ENCODE measurements at places on chromosomes 13 and 19. TPM values are rescaled to one million over a fixed set of nuclear protein-coding genes. Genes with fewer than 3 reads are reported as not detected.

- peak; percentile 97 for DNase-seq
Observed at GRCh38 chr19:12774588-12775555, at the start of gene HOOK2. TSS of gene HOOK2 (minus strand) at chr19:12775552. CDS start at chr19:12775449, 103 bp downstream.

GRCh38 chr19:1285737-1286360 lies at the start of gene EFNA2:
TSS of gene EFNA2 (plus strand) at chr19:1285873. CDS start at chr19:1286169, 296 bp downstream.
- DNase-seq: no peak

DNA sequence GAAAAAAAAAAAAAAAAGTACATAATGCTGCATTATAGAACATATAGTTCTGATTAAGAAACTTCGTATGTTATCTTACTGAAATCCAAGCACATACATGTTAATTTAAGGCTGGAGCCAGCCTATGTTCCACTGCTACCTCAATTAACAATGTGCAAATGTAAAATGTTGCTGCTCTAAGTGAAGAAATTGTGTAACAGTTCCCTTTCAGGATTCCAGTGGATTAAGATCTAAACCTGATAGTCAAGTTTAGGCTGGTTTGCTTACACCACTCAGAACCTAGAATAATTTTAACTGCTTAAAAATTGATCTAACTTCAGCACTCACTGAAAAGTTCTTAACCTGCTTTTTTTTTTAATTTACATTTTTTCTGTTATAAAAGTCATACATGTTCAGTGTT lies 4.2 kb downstream of the VPS36 start:
- DNase-seq: no peak

GRCh38 chr19:39308531-39309304 lies 11.9 kb downstream of the LRFN1 start:
- no peak for DNase-seq

GRCh38 chr13:27988520-27988919 lies at the start of gene URAD:
TSS of gene URAD (minus strand) at chr13:27988693. CDS start at chr13:27988637, 56 bp downstream.
- peak; percentile 55 for DNase-seq

GRCh38 chr13:109790086-109790485 lies 3.7 kb upstream of the IRS2 start:
- DNase-seq: no peak

GRCh38 chr19:9939301-9939913 lies 3.1 kb upstream of the OLFM2 start:
- no peak for DNase-seq

DNA sequence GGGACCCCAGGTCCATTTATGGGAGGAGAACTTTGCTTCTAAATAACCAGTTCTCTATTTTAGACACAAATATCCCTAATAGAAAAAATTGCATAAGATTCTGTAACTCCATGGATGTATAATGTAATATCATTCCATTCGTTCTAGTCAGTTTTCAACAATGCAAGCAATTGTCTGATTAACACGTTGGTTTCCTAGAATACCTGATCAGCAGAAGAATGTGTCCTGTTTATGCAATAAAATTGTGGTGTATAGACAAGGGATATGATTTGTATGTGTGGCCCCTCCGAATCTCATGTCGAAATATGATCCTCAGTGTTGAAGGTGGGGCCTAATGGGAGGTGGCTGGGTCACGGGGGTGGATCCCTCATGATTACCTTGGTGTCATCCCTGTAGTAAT lies 62.1 kb downstream of the RUBCNL start:
- DNase-seq: no peak

DNA sequence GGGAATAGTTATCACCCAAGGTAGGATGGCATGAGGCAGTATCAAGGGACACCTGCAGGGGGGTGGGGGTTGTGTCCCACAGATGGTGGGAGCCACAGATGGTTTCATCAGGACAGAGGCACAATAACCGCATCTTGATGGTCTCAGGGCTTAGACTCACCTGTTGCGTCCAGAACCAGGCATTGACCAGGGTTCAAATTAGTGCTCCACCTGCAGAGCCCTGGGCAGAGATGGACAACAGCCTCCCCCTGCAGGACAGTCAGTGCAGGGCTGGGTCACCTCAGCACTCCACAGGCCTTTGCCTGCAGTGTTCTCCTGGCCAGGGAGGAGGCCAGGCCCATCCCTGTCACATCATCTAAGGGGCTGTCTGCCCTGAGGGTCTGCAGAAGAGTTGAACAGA lies 14.5 kb upstream of the CEACAM1 start:
- peak; percentile 15 for DNase-seq

GRCh38 chr19:50891253-50891625 lies 18.0 kb downstream of the KLK2 start:
- DNase-seq: no peak

GRCh38 chr19:1854039-1854541 lies 5.8 kb upstream of the REXO1 start:
- DNase-seq: no peak

- peak; percentile 91 for DNase-seq
Observed at GRCh38 chr19:40797963-40798682, 868 bp upstream of the EGLN2 start.

DNA sequence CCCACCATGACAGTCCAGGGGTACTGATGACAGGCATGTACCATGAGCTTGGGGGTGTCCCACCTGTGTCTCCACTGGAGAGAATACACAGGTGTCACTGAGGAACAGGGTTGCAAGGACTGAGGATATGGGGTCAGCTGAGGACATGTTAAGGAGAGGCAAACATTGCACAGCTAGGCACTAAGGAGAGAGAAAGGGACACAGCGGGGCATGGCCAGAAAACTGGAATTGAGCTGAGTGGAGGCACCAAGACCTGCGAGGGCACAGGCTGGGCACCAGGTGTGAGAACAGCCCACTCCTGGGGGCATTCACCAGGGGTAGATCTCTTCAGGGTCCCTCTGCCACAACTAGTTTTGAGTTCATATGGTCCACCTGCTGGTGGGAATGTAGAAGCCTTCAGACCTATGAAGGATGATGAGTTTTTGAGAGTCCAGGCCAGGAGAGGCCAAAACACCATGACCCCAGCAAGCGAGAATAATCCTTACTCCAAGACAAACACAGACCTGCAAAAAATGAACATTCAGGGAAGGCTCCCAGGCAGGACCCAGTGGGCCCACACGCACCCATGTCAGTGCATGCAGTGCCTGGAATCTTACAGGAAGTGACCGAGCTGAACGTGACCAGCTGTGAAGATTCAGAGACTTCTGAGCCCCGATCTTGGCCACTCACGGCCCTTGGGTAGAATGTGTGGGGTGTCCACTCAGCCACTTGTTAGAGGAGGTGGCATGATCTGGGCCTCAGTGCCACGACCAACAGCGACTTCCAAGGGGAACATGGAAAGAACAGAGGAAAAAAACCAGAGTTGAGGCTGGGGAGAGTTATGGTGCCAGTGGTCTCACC lies 1.4 kb upstream of the ZNF584 start:
- no peak for DNase-seq

DNA sequence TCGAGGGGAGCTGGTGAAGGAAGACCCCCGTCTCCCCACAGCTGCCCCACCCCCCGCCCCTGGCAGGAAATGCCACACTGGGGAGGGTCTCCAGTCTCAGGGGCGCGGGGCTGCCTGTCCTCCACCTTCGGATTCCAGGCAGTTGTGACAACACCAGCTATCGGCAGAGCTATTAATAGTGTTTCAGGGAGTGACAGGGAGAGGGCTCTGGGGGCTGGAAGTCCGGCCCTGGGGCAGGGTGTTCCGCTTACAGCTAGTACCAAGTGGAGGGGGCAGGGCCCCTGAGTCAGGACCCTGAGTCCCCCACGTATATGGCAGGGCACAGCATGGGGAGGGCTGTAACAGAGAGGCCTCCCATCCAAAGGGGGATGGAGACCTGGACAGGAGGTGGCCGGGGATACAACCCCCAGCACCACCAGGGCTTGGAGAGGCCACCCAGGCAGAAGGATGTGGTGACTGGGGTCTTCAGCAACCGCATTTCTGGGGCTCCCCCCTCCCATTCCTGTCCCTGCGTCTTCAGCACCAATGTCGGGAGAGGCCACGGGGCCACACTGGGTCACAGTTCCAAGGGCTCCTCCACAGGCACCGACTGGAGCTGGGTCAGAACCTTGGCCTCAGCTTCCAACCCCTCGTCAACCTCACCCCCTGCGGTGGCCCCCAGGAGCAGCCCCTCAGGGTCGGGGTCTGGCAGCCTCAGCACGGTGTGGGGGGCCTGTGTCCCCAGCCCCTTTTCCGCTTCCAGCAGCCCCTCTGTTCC lies 3.9 kb downstream of the SIX5 start:
- DNase-seq: no peak

DNA sequence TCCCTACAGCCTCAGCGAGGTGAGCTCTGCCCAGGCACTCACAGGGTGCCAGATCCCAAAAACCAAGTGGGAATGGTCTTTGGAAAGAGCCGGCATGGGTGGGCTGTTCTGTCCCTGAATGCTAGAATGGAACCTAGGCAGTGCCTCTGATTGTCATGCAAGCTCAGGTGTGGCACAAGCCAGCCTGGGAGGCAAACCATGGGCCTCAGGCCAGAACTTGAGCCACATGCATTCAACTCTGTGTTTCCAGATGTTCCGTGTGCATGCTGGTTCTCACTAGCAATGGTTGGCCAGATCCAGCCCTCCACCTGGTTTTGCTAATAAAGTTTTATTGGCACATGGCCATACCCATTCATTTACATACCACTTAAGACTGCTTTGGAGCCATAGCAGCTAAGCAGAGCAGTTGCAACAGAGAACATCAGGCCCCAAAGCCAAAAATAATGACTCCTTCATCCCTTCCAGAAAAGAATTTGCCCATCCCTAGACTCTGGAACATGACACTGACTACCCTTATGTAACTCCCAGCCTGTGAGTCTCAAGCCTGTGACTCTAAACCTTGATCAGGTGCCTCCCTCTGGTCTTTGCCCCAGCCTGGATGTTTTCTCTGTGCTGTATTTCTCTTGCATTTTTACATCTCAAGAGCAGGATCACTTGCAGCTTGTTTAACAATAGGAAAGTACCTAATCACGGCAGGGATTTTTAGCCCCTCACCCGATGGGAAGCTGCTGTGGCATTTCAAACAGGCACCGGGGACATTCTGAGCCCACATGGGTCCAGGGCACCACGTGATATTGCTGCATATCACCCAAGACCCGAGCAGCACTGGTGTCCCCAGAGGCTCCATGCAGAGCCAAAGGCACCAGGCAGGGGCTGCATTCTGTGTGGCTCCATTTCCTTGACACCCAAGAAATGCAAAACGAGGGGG lies 55.4 kb upstream of the USE1 start:
- no peak for DNase-seq

- DNase-seq: no peak
Observed at GRCh38 chr19:51164215-51164614, 22.1 kb downstream of the SIGLEC7 start.

- DNase-seq: no peak
Observed at GRCh38 chr13:77913003-77913402, 5.6 kb downstream of the EDNRB start.

- DNase-seq: no peak
Observed at GRCh38 chr13:104522235-104523072, 1456.2 kb upstream of the SLC10A2 start.

DNA sequence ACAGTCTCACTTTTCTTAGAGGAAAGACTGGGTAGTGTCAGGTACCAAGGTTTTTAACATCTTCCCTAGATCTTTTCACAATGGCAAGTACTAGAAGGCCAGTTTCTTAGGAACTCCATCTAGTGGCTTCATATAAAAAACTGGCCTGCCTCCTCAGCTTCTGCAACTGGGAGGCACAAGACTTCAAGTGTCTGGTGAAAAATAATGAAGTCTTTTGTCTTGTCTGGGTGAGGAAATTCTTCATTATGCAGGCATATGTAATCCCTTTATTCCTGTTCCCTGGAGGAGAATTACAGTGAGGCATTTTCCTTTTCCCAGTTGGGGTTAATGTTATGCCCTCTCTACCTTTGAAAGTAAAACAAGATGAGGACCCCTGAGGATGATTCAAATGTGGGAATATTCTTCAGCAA lies 300.5 kb downstream of the NALCN start:
- no peak for DNase-seq

DNA sequence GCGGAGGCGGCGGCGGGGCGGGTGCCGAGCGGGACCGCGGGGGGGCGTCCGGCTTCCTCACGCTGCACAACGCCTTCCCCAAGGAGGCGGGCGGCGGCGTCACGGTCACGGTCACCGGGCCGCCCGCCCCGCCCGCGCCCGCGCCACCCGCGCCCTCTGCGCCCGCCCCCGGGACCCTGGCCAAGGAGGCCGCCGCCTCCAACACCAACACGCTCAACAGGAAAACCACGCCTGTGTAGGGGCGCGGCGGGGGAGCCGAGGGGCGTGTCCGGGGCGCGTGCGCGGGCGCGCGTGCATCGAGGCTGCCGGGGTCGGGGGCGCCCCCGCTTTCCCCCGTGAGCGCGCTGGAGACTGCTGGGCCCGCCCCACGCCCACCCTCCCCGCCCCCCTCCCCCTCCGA lies 8.8 kb upstream of the CACNG6 start:
- no peak for DNase-seq

GRCh38 chr13:75357576-75358289 lies 124.2 kb downstream of the TBC1D4 start:
- DNase-seq: peak; percentile 58

GRCh38 chr19:33266974-33267484 lies 35.3 kb downstream of the CEBPA start:
- no peak for DNase-seq

- no peak for DNase-seq
Observed at GRCh38 chr13:99545979-99546378, 44.7 kb downstream of the TM9SF2 start.

DNA sequence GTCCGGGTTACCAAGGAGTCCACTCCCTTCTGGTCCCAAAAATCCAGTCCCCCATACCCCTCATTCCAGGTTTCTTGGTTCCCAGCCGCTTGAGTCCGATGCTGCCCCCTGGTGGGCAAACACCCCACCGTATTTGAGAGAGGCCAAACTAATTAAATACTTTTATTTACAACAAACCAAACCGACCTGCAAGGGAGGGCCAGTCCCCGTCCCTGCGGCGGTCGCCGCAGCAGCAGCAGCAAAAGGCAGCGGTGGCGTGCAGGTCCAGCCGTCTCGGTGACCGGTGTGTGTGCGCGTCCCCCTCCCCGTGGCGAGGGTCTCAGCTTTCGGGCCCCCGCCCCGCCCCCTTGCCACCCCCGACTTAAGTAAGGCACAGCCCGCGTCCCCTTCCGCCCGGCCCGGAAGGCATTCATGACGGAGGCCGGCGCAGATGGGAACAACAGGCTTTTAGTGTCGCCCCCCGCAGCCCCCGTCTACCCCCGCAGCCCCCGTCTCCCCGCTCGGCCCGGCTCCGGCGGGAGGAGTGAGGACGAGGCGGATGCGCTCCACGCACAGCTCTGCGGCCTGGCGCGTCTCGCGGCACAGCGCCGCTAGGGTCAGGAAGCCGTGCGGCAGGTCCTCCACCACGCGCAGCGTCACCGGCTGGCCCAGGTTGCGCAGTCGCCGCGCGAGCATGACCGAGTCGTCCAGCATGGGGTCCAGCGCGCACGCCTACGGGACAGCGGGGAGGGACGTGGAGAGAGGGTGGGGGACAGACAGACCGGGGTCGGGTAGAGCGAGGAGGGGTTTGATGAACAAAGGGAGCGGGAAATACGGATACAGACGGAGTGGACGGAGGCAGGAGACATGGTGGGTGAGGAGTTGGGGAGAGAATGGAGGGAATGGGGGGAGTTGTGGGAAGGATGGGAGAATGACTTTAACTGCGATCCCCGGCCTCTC lies 11.5 kb upstream of the CNFN start:
- peak; percentile 90 for DNase-seq

SWSAP1 gene
- total RNA-seq: 3.2 TPM

KCTD15 gene
- total RNA-seq: 48.7 TPM

C19orf33 gene
- 63.0 TPM for total RNA-seq

KIR2DL3 gene
- not detected for total RNA-seq

FSD1 gene
- total RNA-seq: 1.5 TPM

KRTDAP gene
- total RNA-seq: not detected

TMEM145 gene
- total RNA-seq: 0.35 TPM
